ENCODE measurements at places on chromosomes 7 and 10.

- no peak for DNase-seq
Observed at GRCh38 chr10:50508315-50509051, 115.3 kb downstream of the SGMS1 start.

DNA sequence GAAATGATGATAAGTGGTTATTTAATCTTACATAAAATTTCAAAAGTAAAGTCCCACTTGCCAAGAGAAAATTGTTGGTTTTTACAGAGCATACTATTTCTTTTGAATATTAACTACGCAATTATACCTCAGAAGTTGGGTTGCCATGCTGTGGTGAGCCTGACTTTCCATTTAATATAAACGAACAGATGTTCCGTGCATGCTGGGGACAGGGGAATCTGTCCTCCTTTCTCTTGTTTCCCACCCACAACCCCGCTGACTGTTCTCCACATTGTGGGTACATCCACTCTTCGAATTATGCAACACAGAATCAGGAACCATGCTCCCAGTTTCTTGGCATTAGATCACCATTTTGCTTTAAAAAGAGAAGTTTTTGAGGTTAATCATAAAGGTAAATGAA, 29.2 kb upstream of the RTKN2 start:
- no peak for DNase-seq

DNA sequence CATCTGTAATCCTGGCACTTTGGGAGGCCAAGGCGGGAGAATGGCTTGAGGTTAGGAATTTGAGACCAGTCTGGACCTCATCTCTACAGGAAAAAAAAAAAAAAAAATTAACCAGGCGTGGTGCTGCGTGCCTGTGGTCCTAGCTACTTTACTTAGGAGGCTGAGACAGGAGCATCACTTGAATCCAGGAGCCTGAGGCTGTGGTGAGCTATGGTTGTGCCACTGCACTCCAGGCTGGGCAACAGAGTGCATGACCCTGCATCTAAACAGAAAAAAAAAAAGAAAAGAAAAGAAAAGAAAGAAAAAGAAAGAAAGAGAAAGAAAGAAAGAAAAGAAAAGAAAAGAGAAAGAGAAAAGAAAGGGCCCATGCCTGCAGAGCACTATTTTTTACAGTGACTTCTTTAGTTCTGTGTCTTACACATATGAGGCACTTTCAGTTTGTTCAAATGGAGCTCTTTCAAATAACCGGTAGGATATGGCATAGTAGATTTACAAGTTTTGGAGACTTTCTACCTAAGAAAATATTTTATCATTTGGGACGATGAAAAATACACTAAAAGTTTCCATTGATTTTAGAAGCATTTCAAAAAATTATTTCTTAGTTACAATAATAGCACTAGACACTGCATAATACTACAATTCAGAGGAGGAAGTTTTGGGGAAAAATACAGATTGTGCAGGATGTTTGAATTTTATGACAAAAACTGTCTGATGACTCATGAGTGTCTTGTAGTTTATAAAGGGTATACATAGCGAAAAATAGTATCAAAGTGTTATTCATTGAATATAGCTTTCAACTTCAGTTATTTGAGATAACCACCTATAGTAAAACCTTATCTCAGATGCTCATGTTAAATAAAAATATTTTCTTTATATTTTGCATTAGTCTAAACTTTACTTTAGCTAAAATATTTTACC, 75.9 kb downstream of the MDFIC start:
- no peak for DNase-seq

GRCh38 chr10:63247771-63248170, 114.6 kb downstream of the NRBF2 start:
- DNase-seq, result no peak

GRCh38 chr7:87152897-87153641, 816 bp downstream of the DMTF1 start:
- DNase-seq, result peak; percentile 42

GRCh38 chr10:60252688-60253087, 137.0 kb downstream of the ANK3 start:
- no peak for DNase-seq

DNA sequence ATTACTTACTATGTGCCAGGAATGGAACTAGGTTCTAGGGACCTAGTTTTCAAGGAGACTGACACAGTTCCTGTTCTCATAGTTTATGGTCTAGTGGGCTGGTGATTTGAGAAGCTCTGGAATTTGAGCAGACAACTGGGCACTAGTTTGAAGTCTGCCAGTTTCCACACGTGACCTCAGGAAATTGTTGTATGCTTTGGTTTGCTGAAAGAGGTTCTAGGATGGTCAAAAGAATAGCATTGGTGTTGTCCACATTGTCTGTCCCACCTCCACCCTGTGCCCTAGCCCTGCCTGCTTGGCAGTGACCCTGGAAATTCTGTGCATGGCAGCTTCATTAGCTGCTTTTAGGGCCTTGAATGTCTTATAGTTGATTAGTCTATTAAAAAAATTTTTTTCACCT, 28.7 kb downstream of the GBF1 start:
- no peak for DNase-seq

DNA sequence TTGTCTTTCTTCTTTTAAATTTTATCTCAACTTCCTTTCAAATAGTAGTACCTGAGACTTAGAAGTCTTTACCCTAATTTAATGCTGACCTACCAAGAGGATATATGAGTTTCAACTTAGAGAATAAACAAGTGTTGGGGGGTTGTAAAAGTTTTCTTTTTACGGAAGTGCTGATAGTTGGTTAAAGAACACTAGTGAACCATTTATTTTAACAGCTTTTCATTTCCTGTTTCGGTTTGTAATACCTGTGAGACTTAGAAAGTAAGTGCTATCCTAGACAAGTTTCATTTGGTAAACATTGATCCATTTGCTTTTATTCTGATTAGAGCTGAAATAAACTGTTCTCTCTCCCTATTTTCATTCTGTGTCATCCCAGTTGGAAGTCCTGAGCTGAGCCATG, 683.1 kb upstream of the SORCS1 start:
- DNase-seq, result no peak

DNA sequence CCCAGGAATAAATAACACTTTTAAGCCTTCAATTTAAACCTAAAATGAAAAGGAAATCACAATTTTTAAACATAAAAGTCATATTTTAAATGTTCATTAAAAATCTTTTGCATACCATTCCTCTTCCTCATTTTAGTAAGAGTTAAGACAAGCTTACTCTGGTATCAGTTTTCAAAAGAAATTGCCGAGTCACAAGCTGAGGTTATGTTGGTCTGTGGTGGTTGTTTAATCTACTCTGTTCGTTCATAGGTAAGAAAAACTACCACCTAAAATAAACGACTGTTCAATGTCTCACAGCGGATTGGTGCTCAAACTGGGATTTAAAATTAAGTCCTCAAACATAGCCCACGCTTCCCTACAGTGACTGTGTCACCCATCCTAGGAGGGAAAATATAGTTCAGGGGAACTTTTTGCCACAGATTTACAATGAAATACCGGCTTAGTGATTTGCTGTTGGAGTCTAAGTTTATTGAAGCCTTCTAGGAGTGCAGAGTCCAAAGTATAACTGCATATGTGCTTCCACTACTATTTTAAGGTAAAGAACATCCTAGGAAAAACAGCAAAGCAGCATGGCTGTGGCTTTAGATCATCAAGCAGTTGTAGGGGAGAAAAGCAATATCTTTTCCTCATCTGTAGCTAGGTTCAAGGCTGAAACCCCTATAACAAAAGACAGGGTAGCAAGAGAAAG, 61.1 kb downstream of the GNAT3 start:
- no peak for DNase-seq

GRCh38 chr10:110340816-110341215, 36.1 kb upstream of the SMNDC1 start:
- DNase-seq, result no peak

- DNase-seq, result no peak
Observed at GRCh38 chr7:151566897-151567320, 47.2 kb upstream of the RHEB start.

DNA sequence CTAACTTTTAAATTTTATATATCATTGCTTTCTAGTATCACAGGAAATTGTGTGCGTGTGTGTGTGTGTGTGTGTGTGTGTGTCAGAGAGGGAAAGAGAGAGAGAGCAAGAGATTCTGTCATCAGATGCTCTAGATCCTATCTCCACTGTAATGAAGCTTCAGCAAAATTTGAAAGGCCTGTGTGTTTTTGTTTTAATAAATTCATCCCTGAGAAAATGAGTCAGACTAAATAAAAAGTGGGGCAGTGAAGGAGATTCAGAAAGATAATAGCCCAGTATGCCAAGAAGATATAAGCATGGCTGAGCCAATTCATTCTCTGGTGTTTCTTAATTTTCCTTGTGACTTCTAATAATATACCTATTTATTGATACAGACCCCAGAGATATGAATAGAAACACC, 184.2 kb upstream of the TMEM196 start:
- DNase-seq, result no peak

GRCh38 chr10:71647526-71648253, 71.9 kb downstream of the C10orf105 start:
- DNase-seq, result peak; percentile 48

- no peak for DNase-seq
Observed at GRCh38 chr7:50662996-50663395, 97.8 kb upstream of the DDC start.

GRCh38 chr7:134724606-134725005, 54.8 kb upstream of the CALD1 start:
- DNase-seq, result peak; percentile 25

DNA sequence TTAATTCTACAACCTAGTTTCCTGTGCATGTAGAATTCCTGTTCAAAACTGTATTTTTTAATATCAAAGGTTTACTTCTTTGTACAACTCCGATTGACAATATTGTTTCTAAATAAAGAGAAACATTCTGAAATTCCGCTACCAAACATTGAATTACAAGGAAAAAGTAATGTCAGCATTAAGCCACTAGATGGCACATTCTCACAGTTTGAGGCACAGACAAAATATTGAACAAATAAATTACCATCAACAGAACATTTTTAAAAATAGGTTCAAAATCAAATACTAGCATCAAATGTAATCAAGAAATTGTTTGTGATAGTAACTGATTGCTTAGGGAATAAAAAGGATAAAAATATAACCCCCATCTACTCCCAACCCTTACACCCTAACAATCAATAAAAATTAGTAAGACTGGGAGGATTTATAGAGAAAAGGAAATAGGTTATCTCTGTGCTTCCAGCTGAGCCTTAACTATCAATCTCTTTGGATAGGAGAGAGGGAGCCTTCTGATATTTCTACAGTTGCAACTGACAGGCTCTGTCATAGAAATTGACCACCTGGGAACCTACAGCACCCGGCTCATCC, 86.6 kb upstream of the C7orf33 start:
- DNase-seq, result peak; percentile 66

DNA sequence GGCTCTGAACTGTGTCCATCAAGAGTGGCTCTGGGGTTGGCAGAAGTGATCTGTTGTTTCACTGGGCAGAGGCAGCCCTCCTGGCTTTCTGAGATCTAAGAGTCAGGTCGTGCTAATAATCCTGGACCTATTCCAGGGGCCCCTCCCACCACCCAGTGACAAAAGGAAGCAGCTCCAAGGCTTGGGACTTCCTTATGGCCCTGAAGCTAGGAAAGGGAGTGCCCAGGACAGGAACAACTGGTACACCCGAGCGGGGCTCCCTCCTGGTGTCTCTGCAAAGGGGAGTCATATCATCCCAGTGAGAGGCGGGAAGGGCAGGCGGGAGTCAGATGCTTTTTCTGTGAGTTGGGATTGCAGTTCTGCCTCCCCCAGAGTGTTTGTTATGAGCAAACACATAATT, 32.3 kb downstream of the RPS24 start:
- DNase-seq, result peak; percentile 61

- no peak for DNase-seq
Observed at GRCh38 chr7:20249920-20250319, 32.7 kb upstream of the MACC1 start.

GRCh38 chr7:50978633-50979215, 196.0 kb upstream of the GRB10 start:
- DNase-seq, result no peak

GRCh38 chr7:92973974-92974373, 137.6 kb upstream of the CDK6 start:
- no peak for DNase-seq

DNA sequence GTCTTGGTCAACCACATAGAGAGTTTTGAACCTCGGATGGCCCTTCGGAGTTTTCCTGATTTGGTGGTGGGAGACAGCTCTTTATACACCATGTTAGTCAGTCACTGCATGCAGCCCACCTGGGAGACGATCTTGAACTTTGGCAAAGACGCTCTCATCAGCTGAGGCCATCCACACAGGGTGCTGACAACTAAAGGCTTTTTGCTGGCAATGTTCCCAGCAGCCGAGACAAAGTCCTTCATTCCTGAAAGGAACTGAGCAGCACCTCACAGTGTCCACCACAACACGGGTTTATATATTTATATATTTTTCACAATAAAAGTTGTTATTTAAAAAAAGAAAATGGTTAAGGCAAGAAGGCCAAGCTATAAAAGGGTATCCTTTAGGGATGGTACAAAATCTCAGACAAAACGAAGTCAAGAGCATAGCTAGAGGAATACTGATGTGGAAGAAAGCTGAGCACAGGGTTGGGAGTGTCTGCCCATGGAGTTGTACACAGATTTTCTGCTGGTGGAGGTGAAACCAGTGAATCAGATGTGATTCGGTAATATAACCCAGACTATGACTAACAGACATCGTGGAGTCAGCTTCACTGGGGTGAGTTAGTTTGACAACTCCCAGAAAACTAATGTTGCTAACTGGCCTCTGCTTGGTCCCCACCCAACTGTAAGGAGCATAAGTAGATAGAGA, 27.4 kb upstream of the CAPZA2 start:
- no peak for DNase-seq

DNA sequence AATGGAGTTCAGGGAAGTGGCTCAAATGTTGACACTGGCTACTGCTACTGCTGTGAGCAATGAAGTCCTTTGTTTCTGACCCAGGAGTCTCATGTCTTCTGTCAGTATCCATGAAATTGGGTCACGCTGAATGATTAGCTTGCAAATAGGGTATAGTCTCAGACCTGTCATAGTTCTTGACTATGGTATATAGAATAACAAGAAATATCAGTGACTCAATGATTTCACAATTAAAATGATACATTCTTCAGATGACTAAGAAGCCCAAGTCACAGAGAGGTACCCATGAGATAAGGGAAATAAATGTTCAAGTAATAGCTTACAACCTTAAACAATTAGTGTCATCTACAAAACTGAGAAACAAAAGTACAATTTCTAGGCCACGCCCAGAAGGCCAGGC, 89.3 kb downstream of the LYZL2 start:
- no peak for DNase-seq

- no peak for DNase-seq
Observed at GRCh38 chr7:20299145-20299544, 31.6 kb upstream of the ITGB8 start.

GRCh38 chr10:74794531-74794930, 31.9 kb upstream of the KAT6B start:
- DNase-seq, result no peak

DNA sequence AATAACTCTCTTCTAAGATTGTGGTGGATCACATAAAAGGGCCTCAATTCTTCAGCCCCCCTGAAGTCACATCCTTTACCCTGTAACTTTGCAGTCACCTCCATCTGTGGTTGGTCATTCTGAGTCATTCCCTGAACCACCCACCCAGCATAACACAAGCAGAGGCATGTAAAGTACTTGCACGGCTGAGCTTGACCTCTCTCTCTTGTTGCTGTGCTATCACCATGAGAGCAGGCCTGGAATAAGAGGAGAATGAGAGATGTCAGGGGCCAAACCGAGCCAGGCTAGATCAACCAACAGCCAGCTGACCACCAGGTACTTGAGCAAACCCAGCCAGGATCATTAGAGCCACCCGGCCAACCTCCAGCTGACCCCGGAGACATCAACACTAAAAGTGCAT, 13.5 kb upstream of the STK17A start:
- no peak for DNase-seq

All from NCI-H82 (cell line).